ENCODE measurements at places on chromosomes 4 and X.

GRCh38 chr4:176741253-176741652, 51.5 kb downstream of the VEGFC start:
- DNase-seq, result no peak

GRCh38 chr4:91222014-91222413, 1081.8 kb upstream of the GRID2 start:
- DNase-seq, result no peak

DNA sequence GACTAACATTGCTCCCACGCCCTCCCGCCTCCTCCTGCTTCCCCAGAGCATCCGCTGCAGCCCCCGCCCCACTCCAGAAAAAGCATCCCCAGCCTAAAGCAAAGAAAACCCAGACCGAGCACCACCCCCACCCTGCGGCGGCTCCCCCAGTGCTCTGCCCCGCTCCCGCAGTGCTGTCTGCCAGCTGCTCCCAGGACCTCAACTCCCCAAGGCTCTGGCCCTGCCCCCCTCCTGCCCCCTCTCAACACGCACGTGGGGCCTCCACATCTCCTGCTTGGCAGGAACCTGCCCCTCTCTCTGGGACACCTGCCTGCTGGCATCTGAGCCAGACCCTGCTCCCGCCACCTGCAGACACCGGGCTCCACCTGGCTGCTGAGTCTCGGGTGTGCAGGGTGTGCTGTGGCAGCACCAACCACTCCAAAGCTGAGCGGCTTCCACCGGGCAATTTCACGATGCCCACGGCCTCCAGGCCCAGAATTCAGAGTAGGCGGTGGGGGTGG, 79.4 kb downstream of the FAM53A start:
- DNase-seq, result peak; percentile 79

DNA sequence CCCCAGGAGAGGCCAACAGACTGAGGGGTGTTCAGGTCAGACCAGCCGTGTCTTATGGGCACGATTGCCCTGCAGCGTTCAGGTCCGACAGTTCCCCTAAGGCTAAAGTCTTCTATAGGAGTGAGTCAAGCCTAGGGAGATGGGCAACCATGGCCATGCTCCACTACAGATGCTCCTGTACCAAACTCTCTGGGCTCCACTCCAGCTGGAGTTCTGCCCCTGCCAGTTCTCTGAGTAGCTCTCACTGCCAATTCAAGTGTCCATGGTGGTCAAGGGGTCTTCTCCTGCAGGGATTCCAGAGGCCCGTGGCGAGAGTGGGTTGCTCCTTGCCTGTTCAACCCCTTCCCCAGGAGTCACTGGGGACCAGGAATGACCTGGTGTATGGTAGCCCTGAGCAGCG, 38.2 kb downstream of the BEX3 start:
- DNase-seq, result no peak

DNA sequence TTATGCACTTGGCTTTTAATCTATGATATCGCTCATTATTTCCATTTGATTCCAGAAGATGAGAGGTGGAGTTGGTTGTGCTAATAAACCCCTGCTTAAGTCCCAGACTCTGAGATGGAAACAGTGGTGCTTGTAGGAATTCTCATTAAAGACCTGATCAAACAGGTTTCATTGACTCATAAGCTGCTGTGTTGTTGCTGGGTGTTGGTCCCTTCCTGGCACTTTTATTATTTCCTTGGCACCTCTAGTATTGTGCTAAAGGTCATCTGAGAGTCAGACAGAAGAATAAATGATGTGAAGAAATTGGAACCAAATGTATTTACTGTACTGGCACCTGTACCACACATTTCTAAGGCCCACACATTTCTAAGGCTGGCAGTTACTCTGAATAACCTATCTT, 544.7 kb upstream of the NR3C2 start:
- DNase-seq, result no peak

DNA sequence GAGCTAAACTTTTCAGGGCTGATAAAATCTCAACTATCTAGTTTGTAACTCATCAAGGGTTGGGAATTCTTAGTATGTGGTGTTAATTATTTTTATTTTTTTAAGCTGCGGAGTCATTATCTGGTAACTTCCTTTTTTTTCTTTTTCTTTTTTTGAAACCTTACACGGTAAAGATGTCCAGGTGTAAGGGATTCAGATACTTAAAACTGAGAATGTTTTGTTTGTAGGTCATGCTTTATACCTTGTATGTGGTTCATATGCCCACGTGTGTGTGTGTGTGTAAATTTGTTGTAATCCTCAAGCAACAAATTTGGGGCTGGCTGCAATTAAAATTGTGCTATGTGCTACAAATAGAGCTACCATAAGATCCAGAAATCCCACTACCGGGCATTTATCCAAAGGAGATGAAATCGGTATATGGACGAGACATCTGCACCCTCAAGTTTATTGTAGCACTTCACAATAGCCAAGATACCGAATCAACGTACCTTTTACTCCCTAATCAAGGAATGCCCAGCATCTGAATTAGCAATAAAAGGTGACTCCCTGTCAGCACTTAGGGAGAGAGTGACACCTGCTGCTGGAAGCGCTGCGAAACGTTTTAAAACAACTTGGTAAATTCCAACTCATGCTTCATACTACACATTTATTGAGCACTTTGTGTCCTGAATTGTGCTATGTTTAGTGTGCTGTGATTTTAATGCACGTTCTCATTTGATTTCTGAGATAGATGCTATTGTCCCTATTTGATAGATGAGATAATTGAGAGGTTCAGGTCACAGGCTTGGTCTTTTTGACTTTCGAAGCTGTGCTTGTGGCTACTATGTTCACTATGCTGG, 16.1 kb downstream of the MSMO1 start:
- no peak for DNase-seq

GRCh38 chr4:119536572-119537528, 91.8 kb downstream of the PDE5A start:
- DNase-seq, result no peak

DNA sequence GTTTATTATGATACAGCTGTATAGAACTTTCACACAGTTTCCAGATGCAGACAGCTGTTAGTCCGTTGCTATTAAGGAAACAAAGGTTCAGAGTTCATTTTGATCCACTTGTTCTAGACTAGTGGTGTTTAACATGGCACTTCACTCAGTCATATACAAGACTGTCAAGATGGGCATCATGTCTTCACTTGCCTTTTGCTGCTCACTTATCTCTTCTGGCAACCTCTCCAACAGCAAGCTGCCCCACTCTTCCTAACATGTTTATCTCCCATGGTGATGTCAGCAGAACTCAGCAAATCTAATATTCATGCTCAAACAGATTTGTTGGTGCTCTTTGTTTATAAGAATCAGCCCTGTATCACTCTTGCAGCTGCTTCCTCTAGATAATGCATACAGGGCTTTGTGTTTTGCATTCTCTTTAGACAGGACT, 236.2 kb upstream of the HAND2 start:
- no peak for DNase-seq

- DNase-seq, result no peak
These were observed 25.0 kb upstream of the RPS3A start for GRCh38 chr4:151074416-151074916.

GRCh38 chrX:43589735-43590134, 66.4 kb upstream of the MAOA start:
- no peak for DNase-seq

DNA sequence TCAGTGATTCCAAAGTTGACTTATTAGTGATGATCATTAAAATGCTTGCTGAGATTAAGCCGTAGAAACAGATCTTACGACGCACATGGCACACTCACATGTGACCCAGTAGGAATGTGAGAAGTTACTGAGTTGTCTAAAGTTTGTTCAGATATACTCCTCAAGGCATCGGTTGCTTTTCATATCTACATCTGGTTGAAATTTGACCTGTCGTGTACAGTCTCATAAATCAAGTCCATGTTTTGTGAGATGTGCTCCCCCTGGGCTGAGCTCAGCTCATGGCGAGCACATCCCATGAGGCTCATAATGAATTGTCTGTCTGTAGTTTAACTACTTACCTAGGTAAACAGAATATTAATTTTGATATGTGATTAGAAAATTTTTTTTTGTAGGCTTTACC, 67.0 kb downstream of the TNIP2 start:
- DNase-seq, result no peak

DNA sequence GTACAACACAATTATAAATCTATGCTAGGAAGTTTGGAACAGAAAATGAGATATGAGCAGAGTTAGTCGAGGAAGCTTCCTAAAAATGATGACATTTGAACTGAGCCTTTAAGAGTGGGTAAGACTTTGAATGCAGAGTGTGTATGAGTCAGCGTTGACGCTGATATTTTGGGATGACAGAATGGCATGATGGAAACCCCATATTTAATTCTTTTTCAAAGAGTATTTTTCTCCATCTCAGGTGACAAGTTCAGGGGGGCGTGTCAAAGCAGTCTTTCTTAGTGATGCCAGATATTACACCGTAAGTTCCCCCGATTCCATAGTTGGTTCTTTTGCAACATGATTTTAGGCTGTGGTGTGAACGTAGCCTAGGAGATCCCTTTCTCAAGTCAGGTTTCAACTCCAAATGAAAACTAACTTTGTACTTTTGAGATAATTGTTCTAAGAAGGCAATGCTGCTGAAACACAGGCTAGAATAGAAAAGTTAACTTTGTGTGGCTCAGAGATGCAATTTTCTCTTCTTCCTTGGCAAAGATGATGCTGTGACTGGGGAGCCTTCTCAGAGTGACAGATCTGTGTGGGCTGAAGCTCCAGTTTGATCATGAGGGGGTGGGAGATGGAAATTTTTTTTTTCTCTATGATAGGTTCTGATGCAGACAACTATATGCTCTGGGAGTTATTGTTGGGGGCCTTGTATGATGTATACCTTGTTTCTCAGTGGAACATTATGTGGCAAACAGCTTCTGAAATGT, 59.2 kb downstream of the GLUD2 start:
- DNase-seq, result no peak

DNA sequence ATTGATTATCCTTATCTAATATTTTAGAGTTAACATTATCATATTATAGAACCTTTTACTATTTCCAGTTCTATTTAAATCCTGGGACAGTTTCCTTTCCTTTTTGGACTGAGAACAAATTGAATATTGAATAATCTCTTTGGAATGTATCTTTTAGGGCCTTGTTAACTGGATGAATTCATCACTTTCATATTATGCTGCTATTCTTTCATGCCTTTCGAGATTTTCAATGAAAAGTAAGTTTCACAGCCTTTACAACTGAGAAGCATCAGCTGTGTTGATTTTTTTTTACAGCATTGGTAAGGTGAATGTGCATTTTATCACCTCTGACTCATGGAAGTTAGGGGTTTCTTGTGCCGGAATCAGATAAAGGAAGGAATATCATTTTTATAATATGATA, 39.6 kb downstream of the PDLIM5 start:
- no peak for DNase-seq

GRCh38 chrX:21524008-21524407, 134.1 kb downstream of the KLHL34 start:
- no peak for DNase-seq

DNA sequence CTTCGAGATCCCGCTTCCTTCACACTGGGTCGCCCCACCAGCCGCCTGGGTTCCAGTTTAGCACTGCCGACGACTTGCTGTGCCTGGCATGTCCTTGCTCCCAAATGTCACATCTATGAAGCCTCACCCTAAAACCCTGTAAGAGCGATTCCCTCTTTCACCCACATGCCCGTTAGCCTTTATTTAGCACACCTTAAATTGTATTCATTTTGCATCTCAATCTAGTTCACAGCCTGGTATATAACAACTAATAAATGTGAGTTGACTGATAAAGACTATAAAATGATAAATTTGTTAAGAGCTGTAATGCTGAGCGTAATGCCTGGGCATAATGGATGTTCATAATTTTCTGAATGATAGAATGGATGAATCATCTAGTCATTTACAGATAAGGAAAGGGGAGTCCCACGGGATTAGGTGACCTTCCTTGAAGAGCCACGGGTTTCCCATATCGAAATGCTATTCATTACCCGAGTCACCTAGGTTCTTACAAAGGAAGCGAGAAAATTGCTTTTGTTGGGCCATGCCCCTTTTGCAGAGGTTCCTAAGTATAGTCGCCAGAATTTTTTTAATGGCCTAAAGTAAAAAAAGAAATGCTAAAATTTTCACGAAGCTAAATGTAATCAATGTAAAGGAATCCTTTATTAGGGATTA, 1.1 kb upstream of the AP1S2 start:
- DNase-seq, result no peak

DNA sequence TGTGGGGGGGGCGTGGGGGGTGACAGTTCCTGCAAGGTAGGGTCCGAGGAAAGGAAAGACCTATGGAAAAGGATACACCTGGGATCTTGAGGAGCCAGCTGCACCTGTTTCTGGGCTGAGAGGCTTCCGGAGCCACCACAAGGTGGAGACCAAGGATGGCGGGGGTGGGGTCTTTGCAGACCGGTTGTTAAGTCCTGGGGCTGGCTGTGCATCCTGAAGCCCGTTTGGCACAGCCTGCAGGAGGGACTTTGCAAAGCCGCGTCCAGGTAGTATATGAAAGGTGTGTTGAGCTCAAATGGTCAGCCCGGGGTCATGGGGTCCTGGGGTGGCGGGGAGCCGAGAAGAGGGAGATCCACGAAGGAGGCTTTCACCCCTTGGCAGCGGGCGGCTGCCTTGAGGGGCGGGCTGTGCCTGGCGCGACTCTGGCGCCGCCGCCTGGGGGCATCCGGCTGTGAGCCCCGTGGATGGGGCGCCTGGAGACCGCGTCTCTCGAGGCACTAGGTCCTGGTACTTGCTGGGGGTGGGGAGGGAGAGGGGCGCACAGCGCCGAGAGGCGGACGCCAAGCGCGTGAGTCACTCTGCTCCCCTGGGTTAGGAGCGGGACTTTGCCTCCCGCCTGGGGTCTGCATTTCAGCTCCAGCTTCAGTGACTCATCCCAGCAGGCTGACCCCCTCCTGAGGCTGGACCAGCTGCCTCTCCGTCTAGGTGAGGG, 58.2 kb upstream of the DYNLT3 start:
- no peak for DNase-seq

GRCh38 chr4:105277702-105278101, 131.0 kb downstream of the TET2 start:
- no peak for DNase-seq

DNA sequence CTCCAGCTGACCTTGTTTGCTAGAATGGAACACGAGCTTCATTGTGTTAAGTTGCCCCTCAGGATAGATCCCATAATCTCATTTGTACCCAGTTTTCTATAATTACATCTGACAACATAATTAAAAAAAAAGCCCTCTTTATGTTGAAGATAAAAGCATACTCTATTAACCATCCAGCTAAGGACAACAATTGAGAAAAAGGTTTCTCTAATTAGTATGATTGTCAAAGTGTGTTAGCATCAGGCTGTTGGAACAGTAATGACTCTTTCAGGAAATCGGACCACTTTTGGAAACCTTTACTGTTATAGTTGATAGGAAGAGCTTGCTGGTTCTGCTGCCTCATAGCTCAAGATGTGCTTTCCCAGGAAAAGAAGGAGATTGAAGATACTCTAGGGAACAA, 172.6 kb downstream of the FHIP1A start:
- no peak for DNase-seq

All from CD4-positive, alpha-beta memory T cell (primary cell).